BJ (cell line): ENCODE measurements at places on chromosomes 7 and 10.

DNA sequence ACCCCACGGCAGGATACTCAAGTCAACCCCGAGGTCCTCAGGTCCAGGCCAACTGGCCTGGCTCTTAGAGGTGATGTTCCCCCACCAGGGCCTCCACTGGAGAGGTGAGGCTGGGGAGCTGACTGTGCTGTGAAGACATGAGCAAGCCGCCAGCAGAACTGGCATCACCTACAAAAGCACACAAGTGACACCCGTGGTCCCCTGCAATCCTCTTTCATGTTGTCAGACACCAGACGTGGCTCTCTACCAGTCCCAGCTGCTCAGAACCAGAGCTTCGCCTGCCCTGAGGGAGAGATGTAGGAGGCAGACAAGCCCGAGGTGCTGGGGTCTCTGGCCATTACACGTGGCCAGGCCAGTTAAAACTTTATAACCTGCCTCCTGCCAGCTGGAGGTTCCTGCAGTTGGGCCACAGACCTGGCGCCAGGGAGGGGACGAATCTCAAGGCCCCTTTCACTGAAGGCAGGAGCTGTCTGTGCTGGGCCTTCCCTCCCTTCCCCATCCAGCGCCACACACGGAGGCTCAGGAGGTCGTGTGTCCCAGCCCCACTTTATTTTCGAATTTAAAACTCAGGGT, 2.2 kb downstream of the COMTD1 start:
- no peak for DNase-seq

DNA sequence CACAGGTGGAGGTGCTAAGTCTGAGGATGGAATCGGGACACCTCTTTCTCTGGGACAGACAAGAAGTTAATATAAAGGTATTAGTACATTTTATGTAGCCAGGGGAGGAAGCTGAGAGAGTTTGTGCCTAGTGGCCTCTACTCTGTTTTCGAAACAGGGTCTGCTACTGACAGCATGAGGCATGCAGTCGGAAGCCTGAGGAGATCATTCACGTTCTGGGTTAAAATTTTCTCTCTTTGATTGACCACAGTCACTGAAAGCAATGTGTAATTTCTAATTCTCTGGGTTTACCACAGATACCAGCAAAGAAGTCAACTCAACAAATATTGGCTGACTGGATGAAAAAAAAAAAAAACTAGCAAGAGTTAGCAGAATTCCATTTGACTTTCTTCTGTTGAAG, 53.3 kb upstream of the KCTD7 start:
- no peak for DNase-seq

- DNase-seq, result no peak
Observed at GRCh38 chr7:77235276-77235675, 35.7 kb upstream of the FGL2 start.

GRCh38 chr7:39827571-39827970, 122.5 kb upstream of the CDK13 start:
- DNase-seq, result no peak
